ENCODE measurements at places on chromosomes 12 and 14.
A peak's percentile ranks its signal among the peaks of the same experiment; 100 is the strongest.

DNA sequence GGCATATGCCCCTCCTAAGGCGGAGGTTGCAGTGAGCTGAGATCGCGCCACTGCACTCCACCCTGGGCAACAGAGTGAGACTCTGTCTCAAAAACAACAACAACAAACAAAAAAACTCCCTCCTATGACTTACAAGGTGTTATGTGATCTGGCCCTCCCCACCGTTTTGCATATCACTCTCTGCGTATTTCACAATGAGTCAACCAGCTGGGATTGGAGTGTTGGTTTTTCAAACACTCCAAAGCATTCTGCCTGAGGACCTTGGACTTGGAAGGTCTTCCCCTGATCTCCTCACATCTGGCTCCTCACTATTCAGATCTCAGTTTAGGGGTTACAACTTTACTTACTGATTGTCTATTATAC is 14.0 kb downstream of the MANSC1 start:
- DNase-seq, result no peak

- DNase-seq, result no peak
These were observed 445.7 kb upstream of the SYT1 start for GRCh38 chr12:78418919-78419318.

DNA sequence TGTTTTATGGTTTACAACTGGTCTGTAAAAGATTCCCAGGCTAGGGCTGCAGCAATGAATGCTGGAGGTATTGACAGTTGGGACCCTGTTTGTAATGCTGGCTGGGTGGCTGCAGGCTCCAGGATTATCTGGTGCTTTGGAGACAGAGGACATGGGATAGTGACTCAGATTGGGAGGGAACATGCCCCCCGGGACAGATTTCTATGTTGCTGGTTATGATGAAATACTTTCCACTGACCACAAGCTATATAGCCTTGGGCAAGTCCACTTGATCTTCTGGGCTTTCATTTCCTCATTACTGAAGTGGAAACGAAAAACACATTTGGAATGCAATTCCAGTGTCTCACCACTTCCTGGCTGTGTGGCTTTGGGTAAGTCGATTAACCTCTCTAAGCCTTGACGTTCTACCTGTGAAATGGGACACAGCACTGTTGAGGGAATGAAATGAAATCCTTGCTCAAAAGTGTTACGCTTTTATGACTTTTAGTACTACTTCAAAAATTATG is 6.3 kb upstream of the TPCN1 start:
- DNase-seq, result peak; percentile 27

- no peak for DNase-seq
These were observed 36.2 kb downstream of the CHGA start for GRCh38 chr14:92959189-92959531.

DNA sequence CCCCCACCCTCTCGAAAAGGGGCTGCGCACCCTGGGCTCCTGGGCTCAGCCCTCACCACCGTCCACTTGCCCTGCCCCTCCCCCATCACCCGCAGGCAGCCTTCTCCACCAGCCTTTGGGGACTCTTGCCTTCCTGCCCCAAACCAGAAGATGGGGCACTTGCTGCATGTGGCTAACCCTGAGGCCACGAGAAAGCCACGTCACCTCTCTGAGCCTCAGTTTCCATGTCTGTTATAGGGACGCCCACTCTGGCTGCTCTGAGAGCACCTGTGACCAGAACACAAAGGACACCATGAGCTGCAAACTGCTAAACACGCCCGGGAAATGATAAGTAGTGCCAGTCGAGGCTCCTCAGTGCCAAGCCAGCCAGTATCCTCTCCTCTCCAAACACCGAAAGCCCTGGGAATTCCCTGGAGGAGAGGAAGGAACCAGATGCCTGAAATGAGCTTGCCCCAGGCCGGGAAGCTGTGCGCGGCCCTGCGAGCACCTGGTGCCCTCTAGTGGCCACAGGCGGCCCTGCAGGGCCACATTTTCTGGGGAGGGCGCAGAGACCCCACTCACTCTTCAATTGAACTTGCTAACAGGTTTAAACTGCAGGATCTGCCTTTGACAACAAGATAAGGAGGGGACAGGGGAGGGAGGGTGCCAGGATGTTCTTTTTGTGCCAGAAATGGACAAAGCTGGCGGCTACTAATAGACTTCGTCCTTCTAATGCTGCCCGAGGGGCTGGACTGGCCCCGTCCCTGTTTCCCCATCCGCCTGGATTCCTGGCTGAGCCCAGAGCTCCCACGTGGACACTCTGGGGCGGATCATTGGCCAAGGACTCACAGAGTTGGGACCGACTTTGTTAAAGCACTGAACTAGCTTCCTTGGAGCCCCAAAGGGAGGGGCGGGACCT is 10.2 kb upstream of the SERPINA9 start:
- peak; percentile 29 for DNase-seq

GRCh38 chr14:98172243-98172778 is 1099.7 kb downstream of the BCL11B start:
- no peak for DNase-seq

DNA sequence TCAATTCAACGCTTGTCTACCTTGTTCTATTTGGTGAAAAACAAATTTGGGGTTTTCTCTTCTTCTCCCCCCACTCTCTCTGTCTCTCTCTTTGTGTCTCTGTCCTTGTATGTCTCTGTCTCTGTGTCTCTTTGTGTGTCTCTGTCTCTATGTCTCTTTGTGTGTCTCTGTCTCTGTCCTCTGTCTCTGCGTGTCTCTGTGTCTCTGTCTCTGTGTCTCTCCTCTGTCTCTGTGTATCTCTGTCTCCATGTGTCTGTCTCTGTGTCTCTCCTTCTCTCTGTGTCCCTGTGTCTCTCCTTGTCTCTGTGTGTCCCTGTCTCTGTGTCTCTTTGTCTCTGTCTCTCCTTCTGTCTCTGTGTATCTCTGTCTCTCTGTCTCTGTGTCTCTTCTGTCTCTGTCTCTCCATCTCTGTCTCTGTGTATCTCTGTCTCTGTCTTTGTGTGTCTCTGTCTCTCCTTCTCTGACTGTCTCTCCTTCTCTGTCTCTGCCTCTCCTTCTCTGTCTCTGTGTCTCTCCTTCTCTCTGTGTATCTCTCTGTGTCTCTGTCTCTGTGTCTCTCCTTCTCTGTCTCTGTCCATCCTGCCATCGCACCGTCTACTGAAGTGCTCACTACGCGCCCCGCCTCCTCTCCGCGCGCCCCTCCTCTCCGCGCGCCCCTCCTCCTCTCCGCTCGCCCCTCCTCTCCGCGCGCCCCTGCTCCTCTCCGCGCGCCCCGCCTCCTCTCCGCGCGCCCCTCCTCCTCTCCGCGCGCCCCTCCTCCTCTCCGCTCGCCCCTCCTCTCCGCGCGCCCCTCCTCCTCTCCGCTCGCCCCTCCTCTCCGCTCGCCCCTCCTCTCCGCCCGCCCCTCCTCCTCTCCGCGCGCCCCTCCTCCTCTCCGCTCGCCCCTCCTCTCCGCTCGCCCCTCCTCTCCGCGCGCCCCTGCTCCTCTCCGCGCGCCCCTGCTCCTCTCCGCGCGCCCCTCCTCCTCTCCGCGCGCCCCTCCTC is 12.8 kb downstream of the LRCOL1 start:
- DNase-seq, result no peak

DNA sequence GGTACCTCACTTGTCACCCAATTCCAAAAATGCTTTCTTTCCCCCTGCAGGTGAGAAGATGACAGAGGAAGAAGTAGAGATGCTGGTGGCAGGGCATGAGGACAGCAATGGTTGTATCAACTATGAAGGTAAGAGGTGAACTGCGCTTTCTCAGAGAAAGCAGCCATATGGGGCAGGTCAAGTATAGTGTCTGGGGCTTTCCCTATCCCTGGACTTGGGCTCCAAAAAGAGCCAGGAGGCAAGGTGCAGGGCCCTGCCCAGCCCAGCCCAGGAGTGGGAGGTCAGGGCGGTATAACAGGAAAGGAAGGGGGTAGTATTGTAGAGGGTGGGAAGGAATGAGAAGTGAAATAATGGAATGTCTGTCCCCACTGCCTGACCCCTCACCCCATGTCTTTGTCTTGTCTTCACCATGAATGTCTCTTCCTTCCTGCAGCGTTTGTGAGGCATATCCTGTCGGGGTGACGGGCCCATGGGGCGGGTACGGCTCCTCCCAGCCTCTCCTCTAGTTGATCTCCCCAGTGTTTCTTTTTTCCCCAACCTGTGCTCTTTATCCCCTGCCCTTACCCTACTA is 2.1 kb downstream of the MYL6 start:
- DNase-seq, result peak; percentile 59

DNA sequence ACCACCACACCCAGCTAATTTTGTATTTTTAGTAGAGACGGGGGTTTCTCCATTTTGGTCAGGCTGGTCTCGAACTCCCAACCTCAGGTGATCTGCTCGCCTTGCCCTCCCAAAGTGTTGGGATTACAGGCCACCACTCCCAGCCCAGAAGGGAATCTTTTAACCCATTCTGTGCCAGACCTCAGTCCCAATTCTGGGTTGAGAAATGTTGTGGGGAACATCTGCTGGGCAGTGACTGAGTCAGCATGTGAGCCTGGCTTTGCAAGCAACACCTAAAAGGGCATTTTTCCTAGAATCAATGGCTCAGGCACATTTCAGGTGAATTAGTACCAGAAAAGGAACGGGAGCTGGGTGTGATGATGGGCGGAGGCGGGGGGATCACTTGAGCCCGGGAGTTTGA is 7.6 kb upstream of the SPATS2 start:
- no peak for DNase-seq

GRCh38 chr14:106201376-106201775 is 675.0 kb downstream of the TMEM121 start:
- DNase-seq, result no peak

DNA sequence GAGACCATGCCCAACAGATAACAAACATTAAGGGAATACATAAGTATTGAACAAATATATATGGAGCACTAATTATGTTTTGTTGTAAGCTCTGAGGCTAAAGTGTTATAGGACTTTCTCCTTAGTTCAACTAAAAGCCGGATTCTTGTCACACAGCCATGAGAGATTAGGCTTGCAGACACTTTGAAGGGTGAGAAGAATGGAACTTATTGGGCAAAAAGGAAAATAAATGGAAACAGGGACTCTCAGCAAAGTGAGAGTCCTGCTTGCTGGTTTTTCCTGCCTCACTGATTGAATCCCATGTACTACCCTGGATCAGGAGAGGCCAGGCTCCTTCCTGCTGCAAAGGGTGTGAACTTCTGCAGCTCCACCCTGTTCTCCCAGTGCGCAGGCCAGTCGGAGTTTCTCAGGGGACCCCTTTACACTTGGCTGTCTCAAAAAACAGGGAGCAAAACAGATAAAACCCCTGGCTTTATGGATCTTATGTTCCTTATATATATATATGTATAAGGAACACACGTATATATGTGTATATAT is 77.1 kb upstream of the FUT8 start:
- no peak for DNase-seq

DNA sequence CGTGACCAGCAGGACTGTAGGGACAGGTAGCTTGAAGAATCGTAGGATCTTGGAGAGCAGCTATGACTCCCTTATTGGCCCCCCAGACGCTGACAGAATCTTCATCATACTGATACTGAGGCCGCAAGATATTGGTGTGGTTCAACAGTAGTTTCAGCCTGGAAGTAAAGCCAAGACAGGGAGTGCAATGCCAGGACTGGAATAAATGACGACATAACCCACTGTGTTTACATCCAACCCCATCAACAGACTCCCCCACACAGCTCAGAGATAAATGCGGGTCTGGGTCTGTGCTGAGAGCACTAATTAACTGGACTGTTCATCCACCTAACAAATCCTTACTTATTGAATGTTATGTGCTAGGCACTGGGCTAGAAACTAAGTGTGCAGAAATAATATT is 16.6 kb downstream of the NOXRED1 start:
- no peak for DNase-seq

GRCh38 chr14:95265106-95266094 is 54.3 kb downstream of the CLMN start:
- DNase-seq, result peak; percentile 60

GRCh38 chr12:78338054-78338785 is 507.5 kb downstream of the NAV3 start:
- DNase-seq, result no peak

- no peak for DNase-seq
These were observed 4.6 kb downstream of the TAC3 start for GRCh38 chr12:57011438-57012424.

- no peak for DNase-seq
These were observed 191.4 kb downstream of the TTC7B start for GRCh38 chr14:90624732-90625400.

GRCh38 chr14:71589609-71590008 is 342.6 kb upstream of the RGS6 start:
- no peak for DNase-seq

DNA sequence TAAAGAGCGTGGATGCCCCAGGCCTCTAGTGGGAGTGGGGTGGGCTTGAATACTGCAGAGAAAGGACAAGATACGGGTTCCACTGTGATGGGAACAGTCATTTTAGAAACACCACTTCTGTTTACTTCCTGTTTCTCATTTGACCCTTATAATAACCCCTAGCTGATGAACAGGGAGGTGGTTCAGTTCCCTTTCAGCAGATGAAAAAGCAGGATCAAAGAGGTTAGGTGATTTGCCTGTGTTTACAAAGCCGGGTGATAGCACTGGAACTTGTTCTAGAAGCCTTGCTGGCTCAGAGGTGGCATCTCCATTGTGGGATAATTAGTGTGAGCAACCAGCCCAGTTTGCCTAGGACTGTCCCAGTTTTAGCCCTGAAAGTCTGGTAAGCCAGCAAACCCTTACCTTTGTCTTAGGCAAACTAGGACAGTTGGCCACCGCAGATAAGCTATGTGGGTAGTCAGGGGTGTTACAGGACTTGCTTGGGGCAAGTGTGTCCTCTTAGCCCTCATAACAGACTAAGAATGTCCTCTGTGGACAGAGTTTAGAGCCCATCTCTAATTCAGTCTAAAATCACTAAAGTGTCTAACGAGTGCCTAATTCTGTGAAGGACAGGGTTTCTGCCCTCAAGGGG is 7.5 kb upstream of the LRP1-AS start:
- no peak for DNase-seq

GRCh38 chr14:33855672-33856071 is 95.2 kb downstream of the EGLN3 start:
- no peak for DNase-seq

DNA sequence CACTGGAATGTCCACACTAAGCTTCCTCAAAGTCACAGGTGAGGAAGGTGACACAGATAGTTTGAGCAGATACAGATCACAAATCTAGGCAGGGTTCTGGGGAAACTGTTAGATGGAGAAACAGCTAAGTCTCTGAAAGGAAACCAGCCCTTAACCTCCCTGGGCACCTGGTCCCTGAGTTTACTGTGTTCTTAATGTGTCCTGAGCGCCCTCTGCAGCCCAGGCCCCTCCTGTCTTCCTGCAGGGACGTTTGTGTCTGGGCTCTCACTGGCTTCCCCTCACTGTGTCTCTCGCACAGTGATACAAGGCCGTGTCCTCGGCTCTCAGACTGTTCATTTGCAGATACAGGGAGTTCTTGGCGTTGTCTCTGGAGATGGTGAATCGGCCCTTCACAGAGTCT is 684.3 kb downstream of the TMEM121 start:
- no peak for DNase-seq

- DNase-seq, result no peak
These were observed 212.8 kb upstream of the KITLG start for GRCh38 chr12:88793096-88793495.

GRCh38 chr12:57844709-57845477 is 1.6 kb downstream of the CTDSP2 start:
- peak; percentile 43 for DNase-seq

GRCh38 chr12:54039417-54040147 is 6.7 kb downstream of the HOXC5 start:
- DNase-seq, result no peak

GRCh38 chr12:50589650-50590435 is 85.1 kb downstream of the DIP2B start:
- no peak for DNase-seq

Measured in activated naive CD8-positive, alpha-beta T cell treated with anti-CD3 and anti-CD28 coated beads for 36 hours (primary cell).